ENCODE measurements at places on chromosomes 2 and 18.

- DNase-seq: no peak
These were observed 166.7 kb downstream of the CTIF start for GRCh38 chr18:48705531-48705930.

DNA sequence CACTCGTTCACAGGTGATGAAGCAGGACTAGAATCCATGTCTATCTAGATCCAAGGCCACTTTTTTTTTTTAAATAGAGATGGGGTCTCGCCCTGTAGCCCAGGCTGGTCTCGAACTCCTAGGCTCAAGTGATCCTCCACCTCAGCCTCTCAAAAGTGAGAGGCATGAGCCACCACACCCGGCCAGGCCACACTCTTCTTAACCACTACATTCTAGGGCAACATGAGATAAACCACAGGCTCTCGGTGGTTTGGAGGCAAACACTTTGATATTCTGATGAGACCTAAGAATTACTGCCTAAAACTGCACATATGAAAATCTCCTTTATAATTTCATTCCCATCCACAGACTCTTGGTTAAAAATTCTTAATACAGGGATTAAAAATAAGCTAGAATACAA is 51.8 kb downstream of the USP34 start:
- no peak for DNase-seq

DNA sequence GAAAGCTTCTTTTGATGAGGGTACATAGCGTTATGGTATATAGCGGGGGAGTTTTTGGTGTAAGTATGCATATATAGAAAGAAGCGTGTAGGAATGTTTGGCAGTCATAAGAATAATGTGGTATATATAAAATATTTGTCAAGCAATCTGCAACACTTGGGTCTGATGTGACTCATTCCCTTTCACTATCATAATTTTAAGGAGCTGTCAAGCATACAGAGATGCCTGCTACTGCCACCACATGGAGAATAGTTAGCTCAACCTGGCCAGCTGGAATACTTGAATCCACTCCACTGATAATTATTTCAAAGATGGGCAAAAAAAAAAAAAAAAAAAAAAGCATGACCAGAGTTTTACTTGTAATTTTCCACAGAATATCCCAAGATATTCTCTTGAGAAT is 559.8 kb upstream of the REG3G start:
- no peak for DNase-seq

DNA sequence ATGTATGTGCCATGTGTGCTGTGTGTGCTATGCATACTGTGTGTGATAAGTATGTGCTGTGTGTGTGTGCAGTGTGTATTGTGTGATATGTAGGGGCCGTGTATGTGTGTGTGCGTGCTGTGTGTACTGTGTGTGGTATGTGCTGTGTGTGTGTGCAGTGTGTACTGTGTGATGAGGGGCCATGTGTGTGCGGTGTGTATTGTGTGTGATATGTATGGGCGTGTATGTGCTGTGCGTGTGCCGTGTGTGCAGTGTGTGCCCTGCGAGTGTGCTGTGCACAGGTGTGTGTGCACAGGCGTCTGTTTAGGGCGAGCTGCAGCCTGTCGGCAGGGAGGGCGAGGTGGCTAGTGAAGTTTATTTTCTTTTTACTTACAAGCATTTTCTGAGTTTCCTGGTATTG is 16.1 kb downstream of the SNORC start:
- no peak for DNase-seq

DNA sequence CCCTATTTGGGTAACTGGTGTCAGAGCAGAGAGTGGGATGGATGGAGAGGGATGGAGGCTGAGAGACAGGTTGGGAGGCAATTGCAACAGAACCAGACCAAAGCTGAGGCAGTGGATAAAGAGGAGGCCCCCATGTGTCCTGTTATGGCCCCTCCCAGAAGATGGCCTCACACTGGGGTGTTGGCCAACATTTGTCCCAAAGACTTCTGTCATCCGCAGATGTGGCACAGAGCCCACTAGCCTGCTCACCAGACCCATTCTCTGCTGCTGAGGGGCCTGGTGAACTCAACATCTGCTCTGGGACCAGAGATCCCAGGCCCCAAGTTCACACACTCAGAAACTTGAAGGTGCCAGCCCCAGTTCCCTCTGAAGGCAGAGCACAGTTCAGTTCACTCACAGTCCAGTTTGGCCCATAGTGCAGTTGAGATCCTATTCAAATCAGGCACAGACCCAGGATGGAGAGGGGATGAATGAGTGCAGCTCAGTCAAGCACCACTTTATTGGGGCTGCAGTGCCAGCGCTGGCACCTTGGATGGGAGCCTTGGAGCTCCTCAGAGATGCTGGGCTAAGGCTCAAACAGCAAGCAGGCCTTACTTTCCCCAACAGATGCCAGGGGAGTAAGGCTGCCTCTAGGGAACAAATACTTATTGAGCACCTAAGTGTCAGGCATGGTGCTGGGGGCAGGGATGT is 189.2 kb downstream of the ZBTB7C start:
- DNase-seq: no peak

DNA sequence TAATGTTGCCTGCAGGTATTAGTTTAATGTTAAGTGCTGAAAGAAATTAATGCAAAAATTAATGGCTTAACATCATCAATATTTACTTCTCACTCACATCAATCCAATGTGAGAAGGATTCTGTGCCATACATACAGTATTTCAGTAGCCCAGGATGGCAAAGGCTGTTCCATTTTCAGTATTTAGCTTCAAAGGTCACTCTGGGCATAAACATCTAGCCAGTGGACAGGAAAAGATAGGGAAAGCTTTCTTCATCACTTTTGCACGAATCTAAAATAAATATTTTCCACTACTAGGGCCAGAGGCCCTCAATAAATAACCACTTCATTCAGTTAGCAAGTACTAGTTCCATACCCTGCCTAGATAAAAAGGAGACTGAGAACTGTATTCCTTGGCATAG is 236.3 kb upstream of the VWC2L start:
- DNase-seq: no peak

GRCh38 chr2:2007551-2008501 is 263.5 kb upstream of the PXDN start:
- DNase-seq: no peak

DNA sequence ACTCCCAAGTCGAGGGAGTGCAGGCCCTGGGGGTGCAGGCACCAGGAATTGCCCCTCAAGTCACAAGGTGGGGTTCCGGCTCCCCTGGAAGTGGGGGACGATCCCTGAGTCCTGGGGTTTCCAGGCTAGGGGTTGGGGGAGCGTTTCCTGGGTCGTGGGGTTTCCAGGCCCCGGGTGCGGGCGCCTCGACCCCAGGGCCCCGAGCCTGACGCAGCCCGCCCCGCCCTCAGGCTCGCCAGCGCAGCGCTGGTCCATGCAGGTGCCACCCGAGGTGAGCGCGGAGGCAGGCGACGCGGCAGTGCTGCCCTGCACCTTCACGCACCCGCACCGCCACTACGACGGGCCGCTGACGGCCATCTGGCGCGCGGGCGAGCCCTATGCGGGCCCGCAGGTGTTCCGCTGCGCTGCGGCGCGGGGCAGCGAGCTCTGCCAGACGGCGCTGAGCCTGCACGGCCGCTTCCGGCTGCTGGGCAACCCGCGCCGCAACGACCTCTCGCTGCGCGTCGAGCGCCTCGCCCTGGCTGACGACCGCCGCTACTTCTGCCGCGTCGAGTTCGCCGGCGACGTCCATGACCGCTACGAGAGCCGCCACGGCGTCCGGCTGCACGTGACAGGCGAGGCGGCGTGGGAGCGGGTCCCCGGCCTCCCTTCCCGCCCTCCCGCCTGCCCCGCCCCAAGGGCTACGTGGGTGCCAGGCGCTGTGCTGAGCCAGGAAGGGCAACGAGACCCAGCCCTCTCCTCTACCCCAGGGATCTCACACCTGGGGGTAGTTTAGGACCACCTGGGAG is 12.0 kb downstream of the SIGLEC15 start:
- DNase-seq: no peak

DNA sequence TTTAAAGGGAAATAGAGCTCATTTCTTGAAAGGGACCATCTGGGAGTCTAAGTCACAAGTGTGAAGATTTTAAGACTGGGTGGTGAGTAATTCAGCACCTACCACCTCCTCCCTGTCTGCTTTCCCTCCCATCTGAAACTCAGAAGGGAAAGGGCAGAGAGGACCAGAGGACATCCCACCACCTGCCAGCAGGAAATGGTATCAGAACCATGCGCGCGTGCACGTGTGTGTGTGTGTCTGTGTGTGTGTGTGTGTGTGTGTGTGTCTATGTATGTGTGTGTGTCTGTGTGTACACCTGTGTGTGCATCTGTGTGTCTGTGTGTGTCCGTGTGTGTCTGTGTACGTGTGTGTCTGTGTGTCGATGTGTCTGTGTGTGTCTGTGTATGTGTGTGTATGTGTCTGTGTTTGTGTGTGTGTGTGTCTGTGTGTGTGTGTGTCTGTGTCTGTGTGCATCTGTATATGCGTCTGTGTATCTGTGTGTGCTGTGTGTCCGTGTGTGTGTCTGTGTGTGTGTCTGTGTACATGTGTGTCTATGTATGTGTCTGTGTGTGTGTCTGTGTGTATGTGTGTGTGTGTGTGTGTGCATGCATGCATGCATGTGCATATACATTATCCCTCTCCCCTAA is 76.8 kb downstream of the ZFP36L2 start:
- no peak for DNase-seq

DNA sequence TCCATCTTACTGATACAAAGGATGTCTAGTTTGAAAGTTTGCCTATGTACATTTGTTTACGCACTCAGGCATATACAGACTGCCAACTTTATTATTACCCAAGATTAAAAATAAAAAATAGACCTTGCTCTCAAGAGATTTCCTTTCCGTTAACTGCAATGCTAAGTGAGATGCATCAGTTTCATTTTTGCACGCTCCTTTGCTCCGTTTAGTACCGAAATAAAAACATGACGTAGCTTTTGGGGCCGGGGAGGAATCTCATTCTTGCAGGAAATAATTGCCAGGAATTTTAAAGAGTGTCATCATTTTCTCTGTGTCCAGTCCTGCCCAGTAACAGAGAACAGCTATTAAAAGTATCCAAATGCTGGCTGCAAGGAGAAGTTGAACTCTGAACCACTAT is 169.5 kb downstream of the SLC8A1 start:
- no peak for DNase-seq

DNA sequence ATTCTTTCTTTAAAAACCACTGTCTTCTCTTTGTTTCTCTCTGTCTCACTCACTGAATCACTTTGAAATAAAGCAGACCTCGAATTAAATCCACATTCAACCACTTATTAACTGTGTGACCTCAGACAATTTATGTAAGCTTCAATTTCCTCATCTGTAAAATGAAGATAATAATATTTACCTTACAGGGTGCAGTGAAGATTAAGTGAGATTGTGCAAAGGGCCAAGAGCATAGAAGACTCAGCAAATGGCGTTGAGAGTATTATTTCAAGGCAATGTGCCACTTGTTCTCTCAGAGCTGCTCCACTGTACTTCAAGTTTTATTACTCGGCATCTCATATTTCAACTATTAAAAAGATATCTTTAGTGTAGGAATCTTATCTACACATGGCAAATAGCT is 454.2 kb upstream of the HNRNPA3 start:
- DNase-seq: no peak

DNA sequence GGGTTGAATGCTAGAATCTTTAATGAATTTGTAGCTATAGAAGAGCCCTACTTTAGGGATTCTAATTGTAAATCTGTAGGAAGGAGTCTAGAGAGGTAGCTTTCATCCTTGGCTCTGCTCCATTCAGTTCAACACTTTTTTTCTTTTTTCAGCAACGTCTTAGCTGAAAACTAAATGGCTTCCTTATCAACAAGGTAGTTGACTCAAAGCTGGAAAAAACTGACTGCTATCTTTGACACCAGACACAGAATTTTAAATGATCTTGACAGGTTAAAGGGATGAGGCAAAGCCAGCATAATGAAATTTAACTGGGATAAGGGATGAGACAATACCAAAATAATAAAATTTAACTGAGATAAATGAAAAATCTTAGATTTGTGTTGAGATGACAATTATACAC is 54.9 kb downstream of the TMEFF2 start:
- no peak for DNase-seq

DNA sequence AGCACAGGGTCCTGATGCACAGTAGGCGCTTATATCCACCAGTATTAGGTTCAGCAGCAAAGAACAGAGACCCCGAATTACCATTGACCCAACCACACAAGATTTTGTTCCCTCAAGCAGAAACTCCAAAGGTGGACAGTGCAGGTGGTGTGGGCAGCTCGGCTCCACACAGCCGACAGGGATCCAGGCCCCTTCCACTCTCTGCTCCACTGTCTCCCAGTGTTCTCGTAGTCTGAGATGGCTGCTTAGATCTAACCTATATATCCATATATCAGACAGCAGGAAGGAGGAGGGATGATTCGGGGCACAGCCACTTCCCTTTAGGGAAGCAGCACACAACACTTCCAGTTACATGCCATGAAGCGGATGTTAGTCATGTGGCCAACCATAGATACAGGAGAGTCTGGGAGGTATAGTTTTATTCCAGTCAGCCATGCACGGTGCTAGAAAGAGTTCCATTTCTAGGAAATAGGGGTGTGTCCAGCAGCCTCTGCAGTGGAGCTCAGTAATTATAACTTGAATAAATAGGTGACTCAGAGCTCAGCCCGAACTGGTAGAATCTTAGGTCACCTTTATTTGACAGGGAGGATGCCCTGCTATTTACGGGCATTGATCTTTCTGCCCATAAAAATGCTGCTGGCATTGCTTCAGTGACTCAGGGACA is 158.9 kb downstream of the TWIST2 start:
- DNase-seq: no peak

DNA sequence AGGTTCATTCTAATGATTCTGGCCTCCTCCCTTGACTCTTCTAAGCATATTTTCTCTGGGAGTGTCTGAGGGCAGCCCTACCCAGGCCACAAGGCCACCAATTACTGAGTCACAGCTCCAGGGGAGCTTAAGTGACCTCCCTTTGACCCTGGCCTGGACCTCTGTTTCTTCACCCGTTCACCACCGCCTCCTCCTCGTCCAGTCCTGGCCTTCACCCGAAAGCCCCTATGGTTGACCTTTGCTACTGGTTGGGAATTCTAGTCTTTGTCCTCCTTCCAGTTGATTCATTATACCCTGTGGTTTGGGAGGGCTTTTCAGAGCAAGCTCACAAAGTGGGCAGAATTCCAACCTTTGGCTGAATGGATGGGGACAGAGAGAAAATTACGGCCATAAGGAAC is 72.6 kb downstream of the NRP2 start:
- DNase-seq: no peak

DNA sequence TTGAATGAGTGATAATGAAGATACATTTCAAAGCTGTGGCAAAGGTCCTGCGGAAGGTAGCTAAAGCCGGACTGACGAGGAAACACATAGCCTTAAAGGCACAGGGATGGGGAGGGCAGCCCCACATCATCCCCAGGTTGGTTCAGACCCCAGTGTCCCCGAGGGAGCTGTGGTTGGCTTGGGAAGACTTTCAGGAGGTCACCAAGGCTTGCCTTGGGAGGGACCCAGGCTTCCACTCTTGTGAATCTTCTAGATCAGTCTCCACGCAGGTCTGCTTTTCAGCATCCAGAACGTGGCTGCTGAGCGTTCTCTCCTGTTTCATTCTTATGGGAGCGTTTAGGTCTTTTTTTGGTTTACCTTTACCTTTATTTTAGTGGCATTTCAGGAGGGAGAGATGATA is 16.8 kb downstream of the KIF1A start:
- no peak for DNase-seq

DNA sequence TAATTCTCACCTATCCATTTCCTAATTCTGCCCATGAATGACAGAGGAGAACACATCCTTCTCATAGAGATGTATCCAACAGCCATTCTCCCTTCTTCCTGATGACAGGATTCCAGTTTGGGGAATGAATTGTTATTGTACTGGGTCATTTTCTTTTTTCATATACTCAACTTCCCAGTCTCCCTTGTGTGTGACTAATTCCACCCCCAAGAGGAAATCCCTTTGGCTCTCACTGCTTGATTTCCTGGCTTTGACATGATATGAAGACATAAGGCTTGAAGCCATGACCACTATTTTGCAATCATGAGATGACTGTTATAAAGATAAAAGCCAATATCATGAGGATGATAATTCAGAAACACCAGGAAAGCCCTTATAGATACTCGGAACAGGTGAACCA is 384.7 kb upstream of the ACVR2A start:
- DNase-seq: peak; percentile 5
